ENCODE measurements at places on chromosomes 7 and 10.

DNA sequence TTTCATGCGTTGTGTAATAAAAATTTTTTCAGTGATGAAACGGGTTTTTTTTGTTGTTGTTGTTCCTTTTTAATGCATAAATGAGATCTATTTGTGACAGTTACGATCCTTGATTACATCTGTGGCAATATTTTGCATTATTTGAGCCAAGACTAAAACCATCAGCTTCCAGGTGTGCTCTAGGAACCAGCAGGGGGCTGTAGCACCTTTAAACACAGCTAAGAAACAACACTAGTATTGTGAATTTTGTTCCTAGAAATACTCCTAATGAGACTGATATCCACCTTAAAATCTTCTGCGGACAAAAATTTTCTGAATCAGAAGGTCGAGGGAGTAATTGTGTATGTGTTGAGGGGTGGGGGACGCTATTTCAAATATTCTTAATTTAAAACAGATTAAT lies 52.6 kb downstream of the FGFBP3 start:
- no peak for DNase-seq

DNA sequence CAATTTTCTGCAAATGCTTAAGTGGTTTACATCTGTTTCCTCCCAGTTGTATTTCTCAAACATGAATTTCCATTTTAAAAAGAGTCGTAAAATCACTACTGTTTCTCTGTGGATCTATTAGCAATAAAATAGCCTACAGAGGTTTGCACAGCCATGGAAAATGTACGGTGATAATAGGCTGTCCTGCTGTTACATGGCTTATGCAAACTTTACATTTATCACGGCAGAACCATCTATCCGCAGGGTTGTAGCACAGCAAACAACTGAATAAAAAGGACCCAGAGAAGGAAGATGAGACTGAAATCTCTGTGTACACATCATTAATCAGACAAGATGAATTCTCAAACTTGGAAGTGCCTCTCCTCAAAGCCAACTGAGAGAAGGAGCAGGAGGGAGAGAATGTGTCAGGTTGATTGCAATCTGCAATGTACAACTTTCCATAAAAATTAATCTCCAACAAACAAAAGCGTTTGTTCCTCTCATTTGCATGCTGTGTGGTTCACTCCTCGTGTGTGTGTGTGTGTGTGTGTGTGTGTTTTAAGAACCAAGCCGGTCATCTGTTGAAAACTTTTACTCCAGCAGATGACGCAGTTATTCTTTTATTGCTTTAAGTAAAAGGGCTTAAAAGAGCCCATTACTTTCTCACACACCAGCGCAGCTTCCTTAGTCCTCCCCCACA lies 279.3 kb downstream of the SKAP2 start:
- peak; percentile 71 for DNase-seq

DNA sequence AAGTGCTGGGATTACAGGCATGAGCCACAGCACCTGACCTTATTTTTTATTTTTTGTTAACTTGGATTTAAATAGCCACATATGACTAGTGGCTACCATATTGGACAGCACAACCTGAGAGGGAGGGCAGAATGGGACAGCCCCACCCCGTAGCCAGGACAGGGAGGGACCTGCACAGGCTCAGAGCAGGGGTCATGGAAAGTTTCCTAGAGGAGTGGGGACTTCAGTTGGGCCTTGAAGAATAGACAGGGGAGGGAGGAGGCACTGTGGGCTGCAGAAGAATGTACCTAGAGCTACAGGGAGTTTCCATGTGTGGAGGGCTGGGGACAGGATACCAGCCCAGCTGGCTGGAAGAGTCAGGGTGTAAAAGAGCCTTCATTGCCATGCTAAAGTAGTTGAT lies 8.8 kb downstream of the TRIM8 start:
- no peak for DNase-seq

- no peak for DNase-seq
Measured at GRCh38 chr7:151836191-151836926, 40.6 kb downstream of the PRKAG2 start.

- no peak for DNase-seq
Measured at GRCh38 chr10:60434418-60435046, 44.9 kb upstream of the ANK3 start.

DNA sequence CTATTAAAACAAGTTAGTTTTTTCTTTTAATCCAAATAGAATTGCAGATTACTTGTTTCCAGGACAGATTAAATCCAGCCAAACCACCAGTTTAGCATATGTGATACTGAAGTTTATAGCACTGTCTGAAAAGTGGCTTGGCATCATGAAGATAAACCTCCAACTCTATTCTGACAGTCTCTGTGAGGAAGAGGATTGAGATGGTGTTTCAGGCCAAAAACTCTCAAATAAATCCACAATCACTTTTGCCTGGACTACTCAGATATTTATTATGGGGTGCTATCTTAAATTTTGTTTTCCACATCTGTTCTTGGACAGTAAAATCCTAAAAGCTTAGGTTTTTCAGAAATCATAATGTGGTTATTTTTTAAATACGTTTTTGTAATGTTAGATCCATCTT lies 161.7 kb upstream of the SEMA3C start:
- no peak for DNase-seq

DNA sequence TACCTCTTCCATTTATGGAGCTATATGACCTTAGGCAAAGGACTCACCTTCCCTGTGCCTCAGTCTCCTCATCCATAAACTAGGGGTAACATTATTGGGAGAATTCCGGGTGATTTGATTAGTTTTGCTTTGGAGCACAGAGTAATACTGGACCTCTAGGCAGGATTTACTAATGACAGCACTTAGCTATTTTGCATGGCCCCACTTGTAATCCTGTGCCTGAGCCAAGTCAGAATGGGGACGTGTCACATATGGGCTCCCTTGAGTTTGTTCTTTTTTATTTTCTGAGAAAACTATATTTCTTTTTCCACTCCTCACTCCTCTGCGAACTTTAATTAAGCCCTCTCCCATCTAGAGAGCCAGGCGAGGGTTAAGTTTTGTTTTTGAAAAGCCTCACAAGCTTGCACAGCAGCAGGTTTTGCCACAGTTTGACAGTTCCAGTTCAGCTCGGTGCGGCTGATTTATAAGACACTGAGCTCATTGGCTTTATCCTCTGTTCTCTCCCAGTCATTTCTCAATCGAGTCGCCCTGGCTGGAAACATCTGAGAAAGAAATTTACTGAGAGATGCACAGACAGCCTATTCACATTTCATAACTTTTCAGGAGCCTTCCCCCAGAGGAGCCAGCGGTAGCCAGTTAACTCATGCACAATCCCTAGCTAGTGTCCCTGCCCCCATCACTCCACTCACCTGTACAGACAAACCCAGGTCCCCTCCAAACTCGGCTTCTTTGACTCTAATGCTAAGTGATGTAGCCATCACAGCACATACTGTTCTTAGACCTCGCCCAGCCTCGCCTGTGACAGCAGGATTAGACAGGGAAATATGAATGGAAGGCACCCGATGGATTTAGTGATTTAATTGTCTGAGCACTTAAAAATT lies 441.9 kb upstream of the NPVF start:
- no peak for DNase-seq

GRCh38 chr7:7959979-7960670 lies 8.5 kb upstream of the GLCCI1 start:
- no peak for DNase-seq

GRCh38 chr7:114789161-114789560 lies 132.7 kb upstream of the MDFIC start:
- DNase-seq, result no peak

DNA sequence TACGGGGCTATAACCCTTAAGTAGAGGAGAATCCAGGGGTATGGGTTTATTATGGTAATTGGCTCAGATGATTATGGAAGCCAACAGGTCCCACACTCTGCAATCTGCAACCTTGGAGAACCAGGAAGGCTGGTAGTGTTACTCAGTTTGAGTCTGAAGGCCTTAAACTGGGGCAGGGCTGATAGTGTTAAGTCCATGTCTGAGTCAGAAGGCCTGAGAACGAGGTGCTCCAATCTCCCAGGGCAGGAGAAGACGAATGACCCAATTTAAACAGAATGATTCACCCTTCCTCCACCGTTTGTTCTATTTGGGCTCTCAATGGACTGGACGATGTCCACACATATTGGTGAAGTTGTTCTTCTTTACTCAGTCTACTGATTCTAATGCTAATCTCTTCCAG lies 244.5 kb upstream of the PTER start:
- DNase-seq, result no peak

GRCh38 chr7:20534543-20534942 lies 80.9 kb upstream of the ABCB5 start:
- DNase-seq, result no peak

GRCh38 chr7:4416396-4417056 lies 265.6 kb upstream of the FOXK1 start:
- DNase-seq, result no peak

GRCh38 chr10:88491314-88491713 lies 91.8 kb downstream of the RNLS start:
- no peak for DNase-seq
